ENCODE measurements at places on chromosomes 1 and 21.

DNA sequence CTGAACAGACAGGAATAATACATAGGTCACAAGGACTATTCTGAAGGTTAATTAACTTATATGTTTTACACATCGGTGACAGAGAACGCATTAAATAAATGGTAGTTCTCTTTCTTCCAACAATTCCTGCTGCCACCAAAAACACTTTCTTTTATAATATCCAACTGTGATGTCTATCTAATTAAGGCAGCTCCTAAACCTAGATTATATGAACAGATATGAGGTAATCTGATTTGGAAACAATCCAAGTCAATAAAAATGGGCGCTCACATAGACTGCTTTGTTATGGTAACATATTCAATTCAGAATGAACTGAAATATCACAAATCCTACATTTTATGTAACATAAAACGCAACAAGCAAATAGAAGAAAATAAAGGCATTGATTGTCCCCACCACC, 16.0 kb downstream of the CYYR1 start:
- no peak for DNase-seq

DNA sequence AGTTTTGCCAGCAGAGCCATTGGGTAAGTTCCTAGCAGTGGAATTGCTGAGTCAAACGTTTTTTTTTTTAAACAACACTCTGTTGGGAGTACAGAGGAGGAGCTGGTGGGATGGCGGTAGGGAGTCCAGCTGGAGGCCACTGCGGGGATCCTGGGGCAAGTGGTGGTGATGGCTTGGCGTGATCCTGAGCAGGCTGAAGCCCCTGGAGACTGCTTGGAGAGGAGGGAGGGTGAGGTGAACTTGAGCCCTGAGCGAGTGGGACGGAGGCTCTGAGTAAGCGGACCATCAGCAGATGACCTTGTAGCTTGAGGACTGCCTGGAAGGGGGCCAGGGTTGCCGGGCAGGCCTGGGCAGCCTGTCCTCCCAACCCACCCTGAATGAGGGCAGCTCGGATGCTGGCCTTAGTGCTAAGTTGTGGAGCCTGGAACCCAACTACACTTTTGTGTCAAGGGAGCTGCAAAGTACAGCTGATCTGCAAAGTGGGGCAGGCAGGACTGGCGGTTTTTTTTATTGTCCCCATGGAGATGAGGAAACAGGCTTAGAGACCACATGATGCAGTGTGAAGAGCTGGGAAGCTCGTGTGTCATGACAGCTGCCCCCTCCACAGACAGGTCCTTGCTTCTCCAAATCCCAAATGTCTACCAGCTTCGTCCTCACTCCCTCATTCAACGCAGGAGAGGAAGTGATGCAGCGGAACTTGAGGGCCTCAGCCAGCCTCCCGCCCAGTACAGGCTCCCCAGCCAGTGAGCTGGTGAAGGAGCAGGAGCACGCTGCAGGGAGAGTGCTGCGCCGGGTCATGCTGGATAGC, 20.2 kb downstream of the MRPL37 start:
- DNase-seq, result no peak

GRCh38 chr1:201807958-201808632, 20.9 kb upstream of the IPO9 start:
- no peak for DNase-seq

DNA sequence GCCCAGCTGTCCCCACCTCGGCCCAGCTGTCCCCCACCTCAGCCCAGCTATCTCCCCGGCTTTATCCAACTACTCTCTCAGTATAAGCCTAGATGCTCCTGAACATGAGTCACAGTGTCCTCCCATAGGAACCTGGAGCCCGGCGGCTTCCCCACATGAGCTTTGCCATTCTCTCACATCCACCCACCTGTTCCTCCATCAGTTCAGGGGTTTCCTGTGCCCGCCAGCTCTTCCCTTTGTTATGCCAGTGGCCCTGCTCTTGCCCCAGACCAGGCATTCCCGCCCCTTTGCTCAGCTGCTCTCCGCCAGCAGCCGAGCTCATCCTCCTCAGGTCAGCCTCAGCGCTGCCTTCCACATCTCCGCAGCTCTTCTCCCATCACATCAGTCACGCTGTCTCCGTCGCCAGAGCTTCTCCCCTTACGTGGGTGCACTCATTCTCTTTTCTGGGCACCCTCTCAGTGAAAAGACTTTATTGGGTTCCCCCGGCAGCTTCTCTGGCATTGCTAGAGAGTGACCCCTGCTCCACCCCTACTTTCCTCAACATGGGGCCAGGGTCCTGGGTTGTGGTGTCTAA, 89.5 kb upstream of the CSF3R start:
- DNase-seq, result no peak

- no peak for DNase-seq
Observed at GRCh38 chr1:84665703-84666317, 24.5 kb downstream of the SSX2IP start.

GRCh38 chr21:40835184-40835694, 11.7 kb downstream of the DSCAM start:
- no peak for DNase-seq

DNA sequence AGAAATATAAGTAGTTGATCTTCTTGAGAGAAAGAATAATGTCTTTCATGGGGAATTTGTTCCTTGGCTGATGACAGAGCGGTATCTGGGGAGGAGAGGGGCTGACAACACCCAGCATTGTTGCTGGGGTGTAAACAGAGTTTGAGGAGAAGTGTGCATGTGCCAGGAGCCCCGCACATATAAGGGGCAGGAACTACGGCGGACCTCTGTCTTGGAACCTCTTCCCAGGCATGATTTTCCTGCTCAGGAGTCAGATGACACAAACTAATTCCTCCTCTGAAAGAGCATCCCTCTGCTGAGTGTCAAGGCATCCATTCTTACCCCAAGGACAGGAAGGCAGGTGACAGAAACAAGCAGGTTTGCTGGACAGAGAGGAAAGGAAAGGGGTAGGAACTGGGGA, 119.1 kb downstream of the TPTE start:
- no peak for DNase-seq

- no peak for DNase-seq
Observed at GRCh38 chr1:197660389-197660788, 114.9 kb downstream of the DENND1B start.

GRCh38 chr1:169124459-169124858, 18.0 kb downstream of the ATP1B1 start:
- no peak for DNase-seq

DNA sequence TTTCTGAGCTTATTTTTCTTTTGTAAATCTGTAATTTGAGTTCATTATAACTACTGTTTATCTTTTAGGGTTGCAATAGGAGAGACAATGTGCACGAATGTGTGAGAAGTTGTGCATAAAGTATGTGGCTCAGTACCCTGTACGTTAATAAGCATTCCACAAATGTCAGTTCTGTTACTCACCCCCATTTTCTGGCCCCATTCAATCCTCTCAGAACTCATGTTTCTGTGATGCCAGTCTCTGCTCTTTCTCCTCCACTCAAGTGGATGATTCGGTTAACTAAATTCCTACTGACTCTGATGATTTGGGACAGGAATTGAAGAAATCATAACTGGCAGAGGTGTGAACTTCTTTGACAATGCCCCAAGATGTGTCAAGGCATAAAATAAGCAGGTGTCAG, 10.2 kb upstream of the DMRTB1 start:
- DNase-seq, result no peak

- no peak for DNase-seq
Observed at GRCh38 chr1:181133441-181133951, 45.0 kb downstream of the IER5 start.

DNA sequence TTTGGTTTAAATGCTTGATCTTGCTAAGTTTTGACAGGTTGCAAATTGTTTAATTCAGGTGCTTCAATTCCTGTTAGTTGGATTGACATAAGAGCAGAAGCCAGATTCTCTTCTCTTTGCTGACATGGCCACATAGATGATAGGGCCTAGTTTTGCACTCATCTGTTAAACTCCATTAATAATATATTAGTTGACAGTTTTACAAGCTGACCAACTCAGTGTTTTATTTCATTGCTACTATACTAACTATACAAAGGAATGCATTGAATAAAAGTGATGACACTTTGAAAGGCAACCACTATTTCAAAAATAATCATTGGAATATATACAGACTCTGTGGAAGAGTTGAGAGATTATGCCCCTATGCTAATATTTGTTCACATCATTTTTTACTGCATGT, 255.6 kb upstream of the DPYD start:
- no peak for DNase-seq

DNA sequence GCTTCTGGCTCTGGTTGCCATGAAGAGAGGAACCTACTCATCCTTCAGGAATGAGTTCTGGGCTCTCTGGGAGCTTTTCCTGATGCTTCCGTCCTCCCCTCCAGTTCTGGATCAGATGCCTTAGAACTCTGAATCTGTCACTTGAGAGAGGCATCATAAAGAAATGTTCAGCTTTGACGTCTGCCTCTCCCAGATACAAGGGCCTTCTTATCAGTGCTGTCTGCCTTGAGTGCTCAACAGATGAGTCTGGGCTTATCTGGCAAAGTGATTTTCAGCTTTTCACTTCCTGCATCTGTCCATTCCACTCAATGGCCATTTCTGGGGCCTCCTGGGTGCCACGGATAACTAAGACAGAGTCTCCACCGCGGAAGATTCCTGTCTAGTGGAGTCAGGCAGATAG, 12.3 kb upstream of the OTUD3 start:
- DNase-seq, result no peak

- no peak for DNase-seq
Observed at GRCh38 chr1:218803351-218803997, 370.2 kb upstream of the LYPLAL1 start.

DNA sequence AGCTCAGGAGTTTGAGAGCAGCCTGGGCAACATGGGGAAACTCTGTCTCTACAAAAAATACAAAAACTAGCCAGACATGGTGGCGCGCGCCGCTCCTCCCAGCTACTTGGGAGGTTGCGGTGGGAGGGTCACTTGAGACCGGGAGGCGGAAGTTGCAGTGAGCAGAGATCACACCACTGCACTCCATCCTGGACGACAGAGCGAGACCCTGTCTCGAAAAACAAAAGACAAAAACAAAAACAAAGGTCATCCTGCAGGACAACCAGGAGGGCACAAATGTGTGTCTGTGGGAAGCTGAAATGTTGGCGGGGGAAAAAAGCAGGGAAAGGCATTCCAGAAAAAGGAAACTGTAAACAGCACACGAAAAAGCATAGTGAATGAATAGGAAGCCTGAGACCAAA, 104.1 kb upstream of the HNRNPU start:
- DNase-seq, result no peak

DNA sequence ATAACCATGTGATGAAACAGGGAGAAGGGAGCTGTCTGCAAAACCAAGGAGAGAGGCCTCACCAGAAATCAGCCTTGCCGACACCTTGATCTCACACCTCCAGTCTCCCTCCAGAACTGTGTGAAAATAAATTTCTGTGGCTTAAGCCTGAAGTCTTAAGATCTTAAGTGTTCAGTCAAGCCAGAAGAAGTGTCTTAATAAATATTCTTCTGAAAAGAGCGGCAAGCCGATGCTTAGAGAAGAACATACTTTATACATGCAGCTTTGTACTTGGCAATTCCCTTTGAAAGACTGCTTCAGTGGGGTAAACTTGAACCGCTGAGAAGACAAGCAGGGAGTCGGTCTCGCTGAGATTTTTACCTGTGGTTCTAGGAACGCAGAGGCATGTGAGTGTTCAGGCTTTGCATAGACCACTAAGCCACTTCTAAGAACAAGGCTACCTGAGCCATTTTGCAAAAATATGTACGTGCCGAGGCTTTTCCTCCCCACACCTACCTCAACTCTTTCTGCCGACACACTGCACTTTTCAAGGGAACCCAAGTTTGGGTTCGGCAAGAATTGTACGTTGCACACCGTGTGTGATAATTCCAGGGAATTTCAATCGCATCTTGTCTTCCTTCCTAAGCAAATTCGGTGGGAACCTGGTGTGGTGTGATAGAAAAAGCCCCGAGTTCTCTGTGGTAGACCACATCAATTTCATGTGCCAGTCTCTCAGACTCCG, 3.4 kb downstream of the RUNX1 start:
- DNase-seq, result no peak

GRCh38 chr1:27395441-27396195, 3.2 kb downstream of the GPR3 start:
- DNase-seq, result peak; percentile 87

GRCh38 chr1:55353707-55354620, 138.8 kb upstream of the USP24 start:
- no peak for DNase-seq

DNA sequence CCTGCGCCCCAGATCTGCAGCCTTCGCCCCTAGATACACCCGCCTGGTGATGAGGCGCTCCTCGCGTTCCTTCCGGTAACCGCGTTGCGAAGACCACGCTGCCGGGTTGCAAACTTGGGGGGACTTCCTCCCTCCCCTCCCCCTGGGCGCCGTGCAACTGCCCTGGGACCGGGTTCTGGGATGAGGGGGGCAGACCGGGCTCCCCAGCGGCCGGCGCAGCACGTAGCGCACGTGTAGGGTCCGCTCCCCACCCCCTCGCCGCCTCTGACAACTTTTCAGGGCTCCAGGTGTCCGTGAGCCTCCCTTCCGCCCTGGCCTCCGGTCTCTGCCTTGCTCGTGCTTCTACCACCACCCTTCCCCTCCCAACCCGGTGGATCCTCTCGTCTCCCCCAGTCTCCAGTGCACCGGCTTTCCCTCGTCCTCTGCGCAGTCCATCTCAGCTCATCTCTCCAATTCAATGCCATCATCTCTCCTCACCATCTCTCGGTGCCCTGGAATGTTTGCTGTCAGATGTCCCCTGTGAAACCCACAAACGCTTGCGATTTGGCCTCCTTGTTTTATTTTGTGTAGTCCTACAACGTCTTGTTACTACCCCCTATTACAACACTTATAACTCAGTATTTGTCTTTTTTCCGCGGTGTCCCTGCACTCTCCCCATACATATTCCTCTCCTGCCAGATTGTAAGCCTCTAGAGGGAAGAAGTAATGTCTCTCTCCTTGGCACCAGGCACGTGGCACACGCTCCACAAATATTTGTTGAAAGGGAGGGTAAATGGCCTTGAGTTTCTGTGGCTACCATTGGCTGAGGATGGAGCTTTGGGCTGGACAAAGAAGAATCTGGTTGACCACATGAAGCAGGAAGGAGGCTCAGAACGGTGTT, 782 bp downstream of the PCAT6 start:
- DNase-seq, result peak; percentile 38

DNA sequence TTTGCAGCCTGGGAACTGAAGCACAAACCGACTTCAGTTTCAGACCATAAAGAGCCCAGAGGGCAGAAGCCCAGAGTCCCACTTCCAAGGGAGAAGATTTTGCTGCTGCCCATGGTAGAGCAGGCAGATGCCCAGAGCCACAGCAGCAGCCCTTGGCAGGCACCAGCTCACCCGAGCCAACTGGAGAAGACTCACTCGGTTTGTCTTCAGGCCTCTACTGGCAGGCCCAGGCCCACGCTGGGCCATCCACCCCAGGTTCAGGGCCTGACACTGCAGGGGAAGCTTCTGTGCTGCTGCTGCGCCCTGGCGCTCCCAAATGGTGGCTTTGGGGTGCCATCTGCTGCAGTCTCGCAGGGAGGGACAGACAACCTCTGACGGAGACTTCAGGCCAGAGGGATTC, 33.3 kb downstream of the SLC66A1 start:
- no peak for DNase-seq
